Stimulated activated CD4-positive, alpha-beta T cell treated with anti-CD3 and anti-CD28 coated beads, Interleukin-1b, Interleukin-23, amount 100 ng/mL, for 1 hour (primary cell): ENCODE measurements at places on chromosomes 5 and 9.

DNA sequence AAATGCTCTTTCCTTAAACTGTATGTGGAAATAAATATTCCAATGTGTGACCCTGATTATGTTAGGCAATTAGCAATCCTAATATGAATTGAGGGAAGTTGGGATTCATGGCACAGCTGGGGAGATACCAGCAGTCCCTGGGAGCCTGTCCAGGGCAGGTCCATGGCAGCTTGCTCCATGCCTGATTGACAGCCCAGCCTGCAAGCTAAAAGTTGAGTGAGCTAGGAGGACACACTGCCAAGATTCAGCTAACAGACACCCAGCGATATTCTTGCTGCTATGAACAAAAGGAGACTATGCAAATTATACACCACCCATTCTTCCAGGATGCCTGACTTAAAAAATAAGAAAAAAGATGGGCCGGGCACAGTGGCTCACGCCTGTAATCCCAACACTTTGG is 6.2 kb downstream of the TGFBI start:
- DNase-seq = no peak

GRCh38 chr5:2797981-2798380 is 46.5 kb upstream of the IRX2 start:
- no peak for DNase-seq

GRCh38 chr5:56686337-56687195 is 128.8 kb upstream of the MAP3K1 start:
- no peak for DNase-seq

- DNase-seq = no peak
These were observed 10.5 kb downstream of the DOCK2 start for GRCh38 chr5:169647566-169647965.

DNA sequence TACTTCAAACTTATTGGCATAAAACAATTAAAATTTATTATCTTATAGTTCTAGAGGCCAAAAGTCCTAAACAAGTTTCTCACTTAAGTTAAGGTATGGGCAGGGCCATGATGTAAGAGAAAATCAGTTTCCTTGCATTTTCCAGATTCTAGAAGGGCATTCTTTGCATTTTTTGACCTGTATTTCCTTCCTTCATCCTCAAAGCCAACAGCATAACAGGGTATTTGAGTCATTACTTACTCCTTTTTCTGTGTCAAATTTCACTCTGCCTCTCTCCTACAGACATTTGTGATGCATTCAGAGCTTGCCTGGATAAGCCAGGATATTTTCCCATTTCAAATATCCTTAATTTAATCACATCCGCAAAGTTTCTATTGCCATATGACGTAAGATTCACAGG is 1499.0 kb downstream of the EFNA5 start:
- DNase-seq = no peak

DNA sequence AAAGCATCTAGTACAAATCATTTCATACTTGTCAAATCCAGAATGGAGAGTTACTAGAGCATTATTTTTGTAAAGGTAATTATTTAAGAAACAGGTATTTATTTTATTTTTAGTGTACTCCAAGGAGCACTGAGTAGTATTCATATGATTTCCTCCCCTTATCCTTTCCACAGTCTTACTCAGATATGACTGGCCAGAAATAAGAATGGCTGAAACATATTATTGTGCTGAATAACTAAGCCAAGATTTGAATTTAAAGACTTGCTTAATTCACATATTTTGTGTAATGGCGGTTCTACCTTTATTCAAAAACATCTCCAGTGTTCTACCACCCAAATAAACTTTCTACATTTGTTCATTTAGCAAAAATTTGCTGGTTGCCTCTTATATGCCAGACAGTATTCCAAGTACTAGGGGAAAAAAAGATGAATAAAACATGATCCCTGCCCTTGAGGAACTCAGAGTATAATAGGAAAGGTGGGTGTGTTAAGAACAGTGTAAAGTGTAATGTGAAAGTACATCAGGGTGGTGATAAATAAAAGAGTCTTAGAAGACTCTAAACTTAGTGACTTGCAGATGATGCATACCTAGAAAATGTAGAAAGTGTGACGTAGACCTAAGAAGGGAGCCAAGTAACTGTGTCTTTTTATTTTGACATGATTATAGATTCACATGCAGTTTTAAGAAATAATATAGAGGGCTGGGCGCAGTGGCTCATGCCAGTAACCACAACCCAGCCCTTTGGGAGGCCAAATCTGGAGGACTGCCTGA is 110.4 kb upstream of the GRHPR start:
- DNase-seq = no peak

GRCh38 chr5:36523926-36524325 is 82.5 kb upstream of the SLC1A3 start:
- DNase-seq = no peak

DNA sequence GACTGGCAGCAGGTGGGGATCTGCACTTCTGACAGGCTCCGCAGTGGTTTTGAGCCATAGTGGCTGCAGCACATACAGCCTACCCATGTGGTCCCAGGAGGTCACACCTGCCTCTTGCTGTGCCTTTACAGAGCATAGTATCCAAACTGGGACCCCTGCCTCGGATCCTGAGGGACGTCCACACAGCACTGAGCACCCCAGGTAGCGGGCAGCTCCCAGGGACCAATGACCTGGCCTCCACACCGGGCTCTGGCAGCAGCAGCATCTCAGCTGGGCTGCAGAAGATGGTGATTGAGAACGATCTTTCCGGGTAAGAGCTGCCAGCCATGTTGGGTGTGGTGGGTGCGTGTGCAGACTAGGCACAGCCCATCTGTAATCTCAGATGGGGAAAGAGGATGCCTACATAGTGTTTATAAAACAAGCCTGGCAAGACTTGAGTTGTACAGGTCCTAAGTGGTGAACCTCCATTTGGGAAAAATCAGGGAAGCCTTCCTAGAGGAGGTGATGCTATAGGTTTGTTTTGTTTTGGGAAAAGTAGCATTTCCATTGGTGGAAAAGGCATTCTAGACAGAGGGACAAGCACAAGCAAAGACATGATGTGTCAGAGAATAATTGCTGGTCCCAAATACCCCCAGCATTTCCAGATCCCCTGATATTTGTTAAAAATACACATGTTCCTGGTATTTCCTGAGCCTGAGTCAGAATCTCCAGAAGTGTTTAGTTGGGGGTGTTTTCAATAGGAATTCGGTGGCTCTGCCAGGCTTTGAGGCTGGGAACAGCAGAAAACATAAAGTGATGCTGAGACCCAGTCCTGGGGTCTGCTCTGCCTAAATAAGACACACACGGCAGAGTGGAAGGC is 119.2 kb downstream of the DAB2IP start:
- DNase-seq = no peak

- DNase-seq = no peak
These were observed 295.6 kb downstream of the PDE4D start for GRCh38 chr5:59597690-59598546.

DNA sequence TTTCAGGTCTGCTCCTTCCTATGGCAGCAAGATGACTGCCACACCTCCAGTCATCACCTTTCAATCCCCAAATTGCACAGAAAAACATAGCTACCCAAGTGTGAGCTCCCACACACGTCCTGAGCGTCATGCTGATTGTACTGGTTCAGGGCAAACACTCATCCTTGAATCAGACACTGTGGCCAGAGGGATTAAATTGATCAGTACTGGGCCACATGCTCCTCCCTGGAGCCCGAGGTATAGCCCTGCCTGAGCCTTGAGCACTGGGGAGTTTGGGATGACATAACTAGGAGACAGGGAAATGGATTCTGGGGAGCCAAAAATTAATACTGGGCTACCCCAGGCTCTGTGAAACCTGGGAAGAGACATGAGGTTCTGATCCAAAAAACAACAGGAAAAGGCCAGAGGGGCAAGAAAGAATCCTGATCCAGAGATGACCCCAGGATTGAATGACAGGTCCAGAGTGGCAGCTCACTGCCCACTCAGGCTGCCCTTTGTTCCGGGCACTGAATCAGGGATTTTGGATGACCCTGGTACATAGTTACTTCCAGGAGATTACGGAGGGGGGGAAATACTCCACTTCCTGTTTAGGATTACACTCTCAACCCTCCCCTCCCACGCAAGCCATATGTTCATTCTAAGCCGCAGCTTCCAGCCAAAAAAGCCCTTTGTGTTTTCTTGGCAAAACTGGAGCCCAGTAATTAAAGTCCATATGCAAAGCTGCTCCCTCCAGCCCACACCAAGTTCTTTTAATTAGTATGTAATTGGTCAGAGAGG is 141.6 kb upstream of the SPRY4 start:
- no peak for DNase-seq

DNA sequence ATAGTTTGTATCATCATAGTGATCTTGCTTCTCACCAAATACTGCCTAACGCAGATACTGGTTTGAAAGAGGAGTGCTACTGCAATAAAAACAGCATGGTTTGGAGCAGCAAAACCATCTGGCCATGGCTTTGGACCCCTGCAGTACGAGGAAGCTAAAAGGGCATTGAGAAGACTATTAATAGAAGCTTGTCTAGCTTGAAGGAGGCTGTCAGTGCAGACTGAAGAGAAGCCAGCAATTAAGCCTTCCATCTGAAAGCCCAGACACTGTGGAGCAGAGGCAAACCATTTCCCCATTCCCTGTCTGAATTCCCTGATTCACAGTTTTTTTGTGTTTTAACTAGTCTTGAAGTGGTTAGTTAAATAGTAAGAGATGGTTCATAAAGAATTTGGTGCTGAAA is 281.6 kb downstream of the PTPRD start:
- DNase-seq = no peak

GRCh38 chr9:121663591-121663990 is 12.2 kb downstream of the DAB2IP start:
- DNase-seq = no peak

DNA sequence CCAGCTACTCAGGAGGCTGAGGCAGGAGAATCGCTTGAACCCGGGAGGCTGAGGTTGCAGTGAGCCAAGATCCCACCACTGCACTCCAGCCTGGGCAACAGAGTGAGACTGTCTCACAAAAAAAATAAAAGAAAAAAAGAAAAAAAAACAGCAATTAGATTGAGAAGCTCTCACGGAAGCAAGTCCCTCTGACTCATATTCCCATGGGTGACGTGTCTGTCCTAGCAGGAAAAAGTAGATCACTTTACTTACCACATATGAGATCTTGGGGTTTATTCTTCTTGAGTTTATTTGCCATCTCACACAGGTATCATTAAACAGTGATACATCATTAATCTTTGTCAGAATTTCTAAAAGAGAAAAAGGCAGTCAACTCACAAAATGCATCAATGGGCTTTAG is 62.6 kb downstream of the SUSD1 start:
- no peak for DNase-seq
